ENCODE measurements at places on chromosomes 6 and 20.

GRCh38 chr20:39013662-39014109, 51.5 kb downstream of the DHX35 start:
- no peak for DNase-seq

DNA sequence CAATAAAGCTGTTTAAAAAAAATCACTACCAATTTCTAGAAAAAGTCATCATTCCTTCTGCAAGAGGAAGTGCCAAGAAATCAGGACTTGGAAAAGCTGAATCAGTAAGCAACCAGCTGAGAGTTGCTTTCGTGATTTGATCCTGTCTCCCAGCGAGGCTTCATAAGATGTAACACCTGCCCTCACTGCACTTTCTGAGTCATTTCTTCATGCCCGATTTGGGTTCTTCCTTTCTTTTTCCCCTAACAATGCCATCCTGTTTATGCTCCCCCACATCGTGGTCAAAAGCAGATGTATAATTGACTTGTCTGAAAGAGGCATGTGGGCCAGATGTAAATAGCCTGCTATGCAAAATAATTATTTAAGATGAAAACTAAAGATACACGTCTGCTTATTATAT, 52.1 kb downstream of the RIPOR2 start:
- no peak for DNase-seq

DNA sequence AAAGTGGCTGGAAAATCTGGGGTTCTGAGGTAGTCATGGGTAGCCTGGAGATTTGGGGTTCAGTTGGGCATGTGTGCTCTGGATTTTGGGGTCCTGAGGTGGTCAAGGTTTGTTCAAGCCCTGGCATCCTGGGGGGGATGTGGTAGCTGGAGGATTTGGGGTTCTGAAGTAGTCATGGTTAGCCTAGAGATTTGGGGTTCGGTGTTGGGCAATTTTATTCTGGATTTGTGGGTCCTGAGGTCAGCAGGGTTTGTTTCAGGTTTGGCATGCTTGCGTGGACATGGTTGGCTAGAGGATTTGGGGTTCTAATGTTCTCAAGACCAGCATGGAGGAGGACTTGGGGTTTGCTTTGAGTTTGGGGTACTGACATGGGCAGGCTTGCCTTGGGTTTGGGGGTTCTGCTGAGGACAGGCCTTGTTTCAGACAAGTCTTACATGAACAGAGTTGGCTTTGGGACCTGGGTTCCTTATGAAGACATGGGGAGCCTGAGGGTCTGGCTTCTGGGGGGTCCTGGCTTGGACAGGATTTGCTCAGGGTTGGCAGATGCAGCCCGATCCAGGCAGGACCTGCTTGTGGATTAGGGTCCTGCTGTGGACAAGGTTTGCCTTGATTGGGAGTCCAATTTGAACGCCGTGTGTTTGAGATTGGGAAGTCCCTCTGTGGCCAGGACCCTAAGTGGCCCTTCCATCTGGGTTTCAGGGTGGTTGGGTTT, 906 bp downstream of the ANKRD60 start:
- DNase-seq: no peak

- DNase-seq: no peak
Observed at GRCh38 chr6:126923807-126924206, 194.7 kb upstream of the RSPO3 start.

GRCh38 chr6:85403331-85404015, 46.4 kb upstream of the NT5E start:
- DNase-seq: no peak

DNA sequence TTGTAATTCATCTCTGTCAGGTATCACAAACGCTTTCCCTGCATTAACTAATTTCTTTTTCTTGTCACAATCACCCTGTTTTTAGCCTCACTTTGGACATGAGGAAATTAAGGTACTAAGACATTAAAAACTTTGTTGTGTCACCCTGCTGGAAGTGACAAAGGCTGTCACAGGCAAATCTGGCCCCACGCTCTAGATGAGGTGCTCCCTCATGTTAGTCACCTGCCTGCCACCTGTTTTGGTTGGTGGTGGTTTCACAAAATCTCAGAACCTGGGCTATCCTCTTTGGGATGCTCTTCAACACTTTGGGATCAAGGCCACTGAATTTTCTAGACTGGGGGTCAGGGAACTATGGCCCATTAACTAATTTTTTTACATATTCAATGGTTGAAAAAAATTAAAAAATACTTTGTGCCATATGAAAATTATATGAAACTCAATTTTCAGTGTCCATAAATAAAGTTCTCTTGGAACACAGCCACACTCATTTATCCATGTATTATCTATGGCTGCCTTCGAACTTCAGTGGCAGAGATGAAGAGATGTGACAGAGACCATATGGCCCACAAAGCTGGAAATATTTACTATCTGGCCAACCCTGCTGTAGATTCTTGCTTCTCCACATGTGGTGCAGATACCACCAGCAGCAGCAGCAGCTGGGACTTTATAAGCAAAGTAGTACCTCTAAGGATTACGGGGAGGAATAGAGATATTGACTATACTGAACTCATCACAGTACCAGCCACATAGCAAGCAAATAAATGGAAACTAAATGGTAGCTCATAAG, 16.1 kb upstream of the TNFAIP3 start:
- DNase-seq: no peak

- DNase-seq: no peak
Observed at GRCh38 chr6:31005249-31006020, 4.8 kb upstream of the MUC22 start.

- DNase-seq: no peak
Observed at GRCh38 chr6:161658211-161658610, 384.4 kb upstream of the AGPAT4 start.

GRCh38 chr6:36377594-36377993, 9.9 kb downstream of the ETV7 start:
- DNase-seq: no peak

GRCh38 chr6:110564703-110565421, 88.4 kb upstream of the SLC22A16 start:
- peak; percentile 16 for DNase-seq

GRCh38 chr20:17624070-17624469, 54.2 kb downstream of the DSTN start:
- no peak for DNase-seq

- peak; percentile 51 for DNase-seq
Observed at GRCh38 chr20:38673725-38674091, 50.6 kb upstream of the SLC32A1 start.

DNA sequence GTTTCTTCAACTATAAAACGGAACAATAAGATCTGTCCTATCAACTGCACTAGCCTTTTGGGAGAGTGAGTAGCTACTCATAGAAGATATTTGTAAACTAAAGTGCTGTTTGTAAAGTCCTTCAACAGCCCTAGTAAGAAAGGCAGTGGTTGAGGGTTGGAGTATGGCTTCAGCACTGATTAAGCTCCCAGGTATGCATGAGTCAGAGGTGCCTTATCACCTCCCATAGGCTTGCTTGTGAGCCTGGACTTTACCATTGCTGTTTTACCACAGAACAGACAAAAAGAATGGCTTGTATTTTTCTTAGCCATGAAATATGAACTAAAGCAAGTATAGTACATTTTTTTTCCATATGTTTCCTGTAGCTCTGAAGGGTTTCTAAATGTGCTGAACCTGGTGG, 44.1 kb downstream of the SAMD3 start:
- DNase-seq: no peak

GRCh38 chr6:162147281-162147680, 580.3 kb downstream of the PRKN start:
- DNase-seq: no peak

GRCh38 chr6:136549300-136550044, 750 bp downstream of the MAP7 start:
- peak; percentile 28 for DNase-seq

- peak; percentile 94 for DNase-seq
Observed at GRCh38 chr20:8131598-8132483, at the start of gene PLCB1. PLCB1 (plus strand) TSS chr20:8132266; CDS start chr20:8132652, 386 bp downstream.

DNA sequence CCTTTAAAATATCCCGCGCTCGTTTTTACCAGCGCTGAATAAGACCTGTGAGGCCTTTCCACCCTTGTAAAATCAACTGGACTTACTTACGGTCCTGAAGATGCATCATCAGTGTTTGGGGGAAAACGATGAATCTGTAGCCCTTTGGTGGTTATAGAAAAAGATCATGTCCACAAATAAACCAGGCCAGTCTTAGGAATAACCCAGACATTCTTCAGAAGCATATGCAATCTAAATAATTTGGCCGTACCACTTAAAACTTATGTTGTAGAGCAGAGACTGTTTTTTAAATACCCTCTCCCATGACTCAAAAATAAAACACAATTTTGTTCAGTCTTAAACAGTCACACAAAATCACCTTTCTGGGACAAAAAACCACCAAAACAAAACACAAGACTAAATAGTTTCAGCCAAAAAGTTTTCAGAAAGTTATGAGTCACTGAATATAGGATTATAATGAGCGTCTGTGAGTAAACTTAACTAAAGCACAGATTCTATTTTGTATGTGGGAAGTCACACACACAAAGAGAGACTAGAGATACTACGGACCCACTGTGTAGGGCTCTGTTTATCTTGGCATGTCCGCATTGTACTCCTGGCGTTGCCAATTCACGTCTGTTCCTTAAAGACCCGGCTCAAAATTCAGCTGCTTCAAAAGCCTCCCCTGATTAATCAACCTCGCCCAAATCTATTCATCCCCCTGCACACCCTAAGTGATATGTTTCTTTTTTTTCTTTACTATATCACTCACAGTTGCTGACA, 26.5 kb upstream of the SMOC2 start:
- DNase-seq: peak; percentile 22

DNA sequence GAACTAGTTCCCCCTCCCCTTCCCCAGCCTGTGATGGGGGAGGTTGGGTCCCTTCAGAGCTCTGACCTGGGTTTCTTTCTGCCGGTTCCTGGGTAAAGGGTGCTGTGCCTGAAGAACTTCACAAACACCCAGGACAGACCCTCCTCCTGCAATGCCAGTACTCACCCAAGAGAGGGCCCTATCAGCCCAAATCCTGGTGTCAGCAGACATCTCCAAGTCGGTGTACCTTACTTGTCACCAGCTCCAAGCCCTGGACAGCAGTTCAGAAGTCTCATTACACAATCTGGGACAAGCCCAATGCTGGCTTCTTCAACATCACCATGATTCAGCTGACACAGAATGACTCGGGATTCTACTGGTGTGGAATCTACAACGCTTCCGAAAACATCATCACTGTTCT, 467 bp downstream of the TREML4 start:
- no peak for DNase-seq
